ENCODE measurements at places on chromosomes 2 and 18.
A peak's percentile ranks its signal among the peaks of the same experiment; 100 is the strongest.

DNA sequence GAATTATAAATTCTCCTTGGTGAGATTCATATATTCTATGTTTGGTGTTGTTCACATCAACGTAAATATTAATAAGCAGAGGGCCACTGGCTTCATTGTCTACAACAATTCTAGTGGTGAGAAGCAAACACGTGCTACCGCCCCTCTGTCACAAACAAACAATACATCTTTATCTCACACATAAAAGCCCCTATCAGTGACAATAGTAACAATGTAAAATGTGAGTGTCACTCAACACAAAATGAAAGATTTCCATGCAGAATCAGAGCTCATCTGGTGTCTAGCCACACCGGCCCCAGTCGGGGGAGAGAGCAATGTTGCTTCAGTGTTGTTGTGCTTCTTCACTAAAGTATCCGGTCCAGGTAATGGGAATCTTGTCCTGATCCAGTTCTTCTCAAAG, 932.6 kb downstream of the SOCS6 start:
- DNase-seq, result no peak

- no peak for DNase-seq
Observed at GRCh38 chr2:181371195-181371594, 86.0 kb upstream of the ITGA4 start.

DNA sequence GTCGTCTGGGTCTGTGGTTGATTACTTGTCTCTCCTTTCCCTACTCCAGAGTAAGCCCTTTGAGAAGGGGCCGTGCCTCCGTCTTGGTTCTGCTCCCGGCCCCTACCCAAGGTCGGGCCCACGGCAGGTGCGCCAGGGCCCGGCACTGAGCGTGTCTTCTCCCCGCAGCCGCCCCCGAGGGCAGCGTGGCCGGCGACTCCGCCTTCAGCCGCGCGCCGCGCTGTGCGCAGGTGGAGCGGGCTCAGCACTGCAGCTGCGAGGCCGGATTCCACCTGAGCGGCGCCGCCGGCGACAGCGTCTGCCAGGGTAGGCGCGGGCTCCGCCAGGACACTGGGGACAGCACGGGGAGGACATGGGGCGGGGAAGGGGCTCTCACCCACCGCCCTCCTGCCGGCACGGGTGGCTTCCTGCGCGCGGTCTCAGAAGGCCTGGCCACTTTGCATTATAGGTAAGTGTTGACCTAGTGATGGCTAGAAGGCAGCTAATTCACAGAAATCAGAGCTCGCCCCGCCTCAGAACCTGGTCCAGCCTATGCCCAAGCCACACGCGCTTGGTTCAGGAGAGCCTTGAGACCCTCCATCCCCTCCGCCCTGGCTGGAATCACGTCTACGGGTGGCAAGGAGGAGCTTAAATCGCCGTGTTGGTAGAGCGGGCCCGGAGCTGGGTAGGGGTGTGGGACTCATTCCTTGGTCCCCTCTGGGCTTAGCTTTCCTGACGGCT, 43.5 kb downstream of the FBLN7 start:
- peak; percentile 66 for DNase-seq

- DNase-seq, result no peak
Observed at GRCh38 chr2:99573634-99574251, 83.9 kb upstream of the REV1 start.

DNA sequence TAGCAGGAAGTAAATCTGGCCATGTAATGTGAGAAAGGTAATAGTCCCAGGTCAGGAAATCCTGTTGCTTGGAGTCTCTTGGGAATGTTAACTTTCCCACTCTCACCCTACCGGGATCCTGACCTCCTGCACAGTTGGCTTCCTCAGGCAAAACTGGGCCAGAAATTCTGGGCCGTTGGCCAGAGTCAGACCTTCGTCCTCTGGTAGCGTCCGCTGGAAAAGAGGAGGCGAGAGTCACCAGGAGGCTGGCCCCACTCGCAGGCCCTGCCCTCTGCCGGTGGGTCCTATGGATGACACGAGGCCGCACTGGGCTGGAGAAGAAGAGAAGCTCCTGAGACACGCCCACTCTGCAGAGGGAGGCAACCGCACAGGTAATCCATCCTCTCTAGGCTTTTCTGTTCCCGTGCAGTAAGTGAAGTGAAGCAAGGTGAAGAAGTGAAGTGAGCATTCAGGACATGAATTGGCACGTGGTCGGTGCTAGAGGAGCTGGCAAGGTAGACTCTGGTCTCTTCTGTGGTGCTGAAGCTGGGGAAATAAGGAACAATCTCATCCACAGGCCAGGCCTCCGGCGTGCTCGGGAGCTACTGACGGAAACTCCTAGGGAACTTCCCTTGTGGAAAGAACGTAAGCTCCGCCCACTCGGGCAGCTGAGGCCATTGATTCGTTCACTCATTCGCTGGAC, 182.7 kb upstream of the GLI2 start:
- peak; percentile 46 for DNase-seq

DNA sequence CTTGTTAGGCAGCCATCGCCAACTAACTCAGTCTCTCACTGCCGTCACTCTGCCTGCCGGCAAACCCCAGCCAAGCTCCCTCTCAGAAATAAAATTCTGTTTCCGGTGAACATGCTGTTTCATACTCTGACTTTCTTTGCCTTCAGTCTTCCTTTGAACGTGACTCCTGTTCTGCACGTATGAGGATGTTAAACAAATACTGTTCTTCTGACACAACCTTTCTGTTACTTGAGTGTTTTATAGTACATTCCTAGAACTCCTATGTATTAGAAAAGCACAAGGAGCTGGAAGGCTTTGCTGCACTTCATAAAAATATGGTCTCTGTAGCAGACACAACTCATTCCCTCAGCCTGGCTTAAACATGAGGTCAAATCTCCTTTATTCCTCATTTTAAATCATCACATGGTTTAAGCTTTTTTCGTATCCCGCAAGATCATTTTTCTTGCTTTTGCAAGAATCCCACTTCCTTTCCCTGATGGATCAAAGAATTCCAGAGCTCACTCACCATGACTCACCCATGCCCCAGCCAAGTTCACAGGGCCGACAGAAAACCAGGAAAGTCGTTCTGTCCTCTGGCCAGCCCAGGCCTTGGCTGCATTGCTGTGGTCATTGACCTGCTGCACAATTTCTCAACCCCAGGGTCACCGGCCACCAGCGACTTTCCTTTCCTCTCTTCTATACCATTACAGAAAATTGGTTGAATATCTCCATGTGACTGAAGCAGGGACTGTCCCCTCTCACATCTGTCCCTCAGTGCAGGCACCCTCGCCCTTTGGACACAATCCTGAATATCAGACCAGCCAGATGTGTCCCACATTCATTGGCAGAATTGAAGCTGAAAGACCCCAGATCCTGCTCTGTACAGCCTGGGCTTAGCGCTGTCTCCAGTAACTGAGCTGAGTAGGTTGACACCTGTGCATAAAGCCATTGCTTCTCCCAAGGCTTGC, 183.1 kb upstream of the ARL4C start:
- DNase-seq, result no peak

GRCh38 chr2:12642332-12642731, 74.4 kb upstream of the TRIB2 start:
- no peak for DNase-seq

DNA sequence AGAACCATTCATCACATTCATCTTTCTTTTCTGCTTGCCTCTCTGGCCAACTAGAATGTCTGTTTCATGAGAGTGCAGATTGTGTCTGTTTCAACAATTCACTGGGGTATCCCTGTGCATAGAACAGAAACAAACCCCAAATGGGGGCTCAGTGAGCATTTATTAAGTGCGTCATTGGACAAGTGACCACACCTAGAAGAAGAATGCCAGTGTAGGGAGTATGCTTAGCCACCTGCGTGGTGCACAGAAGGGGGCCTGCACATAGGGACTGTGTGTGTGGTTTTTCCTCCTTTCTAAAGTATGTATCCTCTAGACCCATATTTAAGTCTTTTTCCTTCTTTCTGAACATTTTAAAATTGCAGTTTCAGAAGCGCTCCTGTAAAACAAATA, 255.9 kb downstream of the AGAP1 start:
- no peak for DNase-seq

DNA sequence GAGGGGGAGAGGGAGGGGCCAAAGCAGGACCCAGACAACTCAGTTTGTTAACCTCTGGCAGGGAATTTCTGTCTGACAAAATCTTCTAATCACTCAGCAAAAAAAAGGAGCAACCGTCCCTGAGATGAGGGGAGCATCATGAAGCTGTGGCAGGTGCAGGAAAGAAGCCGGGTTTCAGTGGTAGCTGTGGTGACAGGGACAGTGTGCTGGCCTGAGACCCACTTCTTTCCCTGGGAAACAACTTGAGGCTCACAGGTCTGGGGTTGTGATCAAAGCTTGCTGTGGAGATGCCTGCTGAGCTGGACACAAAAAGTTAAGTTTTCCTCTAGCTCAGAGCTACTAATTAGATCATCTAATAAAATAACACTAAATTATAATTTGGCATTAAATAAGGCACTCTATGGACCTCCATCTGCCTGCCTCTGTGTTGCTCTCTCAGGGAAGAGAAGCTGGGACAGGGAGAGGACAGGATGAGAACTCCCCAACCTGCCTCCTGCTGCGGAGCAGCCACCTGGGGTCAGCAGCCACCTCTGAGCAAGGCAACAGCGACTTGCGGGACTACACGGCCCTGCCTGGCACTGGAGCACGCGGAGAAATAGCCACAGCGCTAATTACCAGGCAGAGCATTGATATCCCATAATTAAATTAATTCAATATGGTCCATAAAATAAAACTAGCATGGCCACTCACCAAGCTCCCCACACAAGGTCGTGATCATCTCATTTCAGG, 104.6 kb upstream of the TEX51 start:
- no peak for DNase-seq

GRCh38 chr2:8997631-8998030, 5.9 kb downstream of the MBOAT2 start:
- DNase-seq, result no peak

DNA sequence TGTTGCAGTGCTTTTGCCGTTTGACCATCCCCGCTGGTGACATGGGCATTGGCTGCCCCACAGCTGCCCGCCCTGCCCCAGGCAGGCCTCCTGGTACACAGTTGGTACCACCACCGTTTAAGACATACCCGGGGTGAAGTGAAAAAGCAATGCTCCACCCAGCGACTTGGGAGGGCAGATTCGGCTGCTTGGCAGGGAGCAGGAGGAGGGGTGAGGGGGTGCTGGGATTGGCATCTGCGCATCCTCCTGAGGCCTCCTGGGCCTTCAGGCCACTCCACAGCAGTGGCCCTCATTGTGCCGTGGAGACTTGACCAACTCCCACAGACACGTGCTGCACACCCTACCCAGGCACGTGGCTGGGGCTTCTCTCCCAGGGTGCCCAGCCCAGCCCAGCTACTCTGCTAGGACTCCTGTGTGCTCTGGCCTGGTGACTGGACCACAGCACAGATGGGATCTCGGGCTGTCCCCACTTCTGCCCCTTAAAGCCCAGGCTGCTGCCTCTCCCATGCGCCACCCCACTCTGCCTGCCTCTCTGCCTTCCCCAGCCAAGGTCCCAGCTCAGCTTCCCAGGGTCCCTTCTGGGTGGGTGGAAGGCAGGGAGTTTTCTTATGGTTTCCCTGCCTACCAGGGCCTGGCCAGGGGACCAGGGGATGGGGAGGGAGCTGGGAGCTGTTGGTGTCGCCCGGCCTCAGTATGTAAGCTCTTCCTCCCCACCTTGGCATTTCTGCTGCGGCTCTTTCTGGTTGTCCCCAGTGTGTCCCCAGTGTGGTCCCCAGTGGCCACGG, 157.0 kb upstream of the HS6ST1 start:
- DNase-seq, result no peak

- no peak for DNase-seq
Observed at GRCh38 chr2:218063486-218063885, 5.6 kb upstream of the RUFY4 start.

- DNase-seq, result peak; percentile 10
Observed at GRCh38 chr2:42513252-42513918, 19.6 kb upstream of the KCNG3 start.

- no peak for DNase-seq
Observed at GRCh38 chr2:136441979-136442714, 323.2 kb upstream of the THSD7B start.

DNA sequence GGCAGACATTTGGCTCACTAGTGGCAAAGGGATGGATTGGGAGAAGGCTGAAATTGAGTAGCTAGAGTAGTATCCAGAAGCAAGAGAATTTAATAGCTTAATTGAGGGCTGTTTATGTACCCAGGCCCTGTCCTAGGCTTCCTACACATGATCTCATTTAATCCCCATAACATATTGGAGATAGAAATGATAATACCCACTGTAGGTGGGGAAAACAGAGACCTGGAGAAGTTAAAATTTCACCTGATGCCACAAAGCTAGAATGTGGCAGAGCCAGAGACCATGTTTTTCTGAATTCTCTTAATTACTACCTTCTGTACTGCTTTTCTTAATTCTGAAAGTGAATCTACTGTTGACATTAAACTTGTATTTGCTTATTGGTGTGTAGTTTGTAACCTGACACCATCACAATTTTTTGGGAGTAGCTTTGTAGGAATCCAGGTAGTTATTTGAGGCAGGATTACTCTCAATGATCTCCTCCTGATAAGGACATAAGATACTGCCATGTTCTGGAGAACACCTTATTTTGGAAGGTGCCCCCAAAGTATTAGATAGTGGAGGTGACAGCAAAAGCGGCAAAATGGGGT, 42.2 kb downstream of the RAB10 start:
- no peak for DNase-seq

DNA sequence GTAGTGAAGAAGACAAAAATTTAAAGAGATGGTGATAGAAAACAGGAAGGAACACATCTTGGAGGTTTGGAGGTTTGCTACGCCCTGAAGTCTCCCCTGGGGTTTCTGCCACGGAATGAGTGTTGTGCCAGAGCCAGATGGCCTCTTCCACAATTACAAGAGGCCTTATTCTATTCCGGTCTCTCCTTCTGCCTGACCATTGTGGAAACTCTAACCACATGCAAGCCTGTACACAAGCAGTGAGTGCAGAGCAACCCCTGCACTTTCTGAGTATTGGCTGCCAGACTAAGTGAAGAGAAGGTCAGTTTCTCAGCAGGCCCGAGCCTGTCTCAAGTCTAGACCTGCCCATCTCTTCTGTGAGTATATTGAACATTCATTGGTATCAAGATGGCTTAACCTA, 22.7 kb upstream of the MYO1B start:
- DNase-seq, result no peak

GRCh38 chr2:40639320-40639719, 187.4 kb upstream of the SLC8A1 start:
- no peak for DNase-seq

DNA sequence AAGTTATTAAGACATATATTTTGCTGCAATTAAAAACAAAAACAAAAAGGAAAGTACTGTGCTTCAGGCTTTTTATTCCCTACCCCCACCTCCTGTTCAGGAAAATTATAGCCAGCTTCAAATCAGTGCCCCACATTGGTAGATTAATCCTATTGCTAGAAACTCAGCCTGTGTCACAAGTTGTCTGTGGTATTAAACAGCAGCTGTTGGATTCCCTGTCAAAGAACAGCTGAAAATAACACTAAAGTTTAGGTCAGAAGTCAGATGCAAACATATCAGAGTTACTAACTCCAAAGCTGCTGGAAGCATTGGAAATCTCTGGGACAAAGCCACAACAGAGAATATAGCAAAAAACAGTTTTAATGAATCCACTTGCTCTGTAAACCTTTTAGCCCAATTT, 818 bp upstream of the CCDC141 start:
- no peak for DNase-seq

DNA sequence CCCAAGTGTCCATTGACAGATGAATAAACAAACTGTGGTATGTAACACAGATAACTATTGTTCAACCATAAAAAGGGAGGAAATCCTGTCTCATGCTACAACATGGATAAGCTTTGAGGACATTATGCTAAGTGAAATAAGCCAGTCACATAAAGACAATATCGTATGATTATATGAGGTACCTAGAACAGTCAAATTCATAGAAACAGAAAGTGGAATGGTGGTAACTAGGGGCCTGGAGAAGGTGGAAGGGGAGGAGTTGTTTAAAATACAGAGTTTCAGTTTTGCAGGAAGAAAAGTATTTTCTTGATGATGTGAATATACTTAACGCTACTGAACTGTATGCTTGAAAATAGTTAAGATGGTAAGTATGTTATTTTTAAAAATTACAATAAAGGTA, 304.6 kb upstream of the CXCR4 start:
- DNase-seq, result no peak

Measured in activated CD4-positive, alpha-beta T cell treated with anti-CD3 and anti-CD28 coated beads, Interleukin-2, amount 50 U/mL, for 48 hours (primary cell).